ENCODE measurements at places on chromosomes 6 and 20. TPM values are rescaled to one million over a fixed set of nuclear protein-coding genes. Genes with fewer than 3 reads are reported as not detected.

GRCh38 chr20:54194724-54195438, 13.0 kb upstream of the PFDN4 start:
- H3K4me3 ChIP-seq, result no peak overlapping the region
- no peaks in the 10 kb centered on the region for H3K27me3 ChIP-seq
- DNase-seq, result no peak
- H3K4me1 ChIP-seq, result peaks cover 15% of the 10 kb centered on the region

DNA sequence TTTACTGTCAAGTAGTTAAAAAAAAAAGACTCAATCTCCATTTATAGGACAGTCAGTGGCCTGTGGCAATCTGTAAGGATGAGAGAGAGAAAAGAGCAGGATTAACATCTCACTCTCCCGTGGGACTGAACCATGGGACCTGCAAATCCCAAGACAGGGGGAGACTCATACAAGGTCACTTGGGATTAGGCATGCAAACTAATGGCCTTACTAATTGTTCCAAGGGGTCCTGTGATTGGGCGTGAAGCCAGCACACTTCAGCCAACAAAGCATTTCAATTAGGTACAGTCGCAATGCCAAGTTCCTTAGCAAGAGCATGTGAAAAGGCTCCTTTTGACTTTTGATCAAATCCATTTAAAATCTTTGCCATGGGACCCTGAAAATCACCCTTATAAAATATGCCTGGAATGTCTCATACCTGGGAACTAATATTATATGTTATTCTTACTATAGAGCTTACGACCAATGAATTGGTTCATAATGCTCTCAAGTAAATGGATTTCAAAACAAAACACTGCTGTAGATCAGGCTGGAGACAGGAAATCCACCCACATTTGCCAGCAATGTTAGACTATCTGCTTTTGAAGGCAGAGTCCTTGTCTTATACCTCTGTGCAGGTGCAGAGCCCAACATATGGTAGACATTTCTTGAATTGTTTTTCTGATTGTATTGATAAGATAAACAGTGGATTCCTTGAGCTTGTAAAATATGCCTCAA, 412.5 kb downstream of the GJA1 start:
- H3K36me3 ChIP-seq, result no peaks in the 10 kb centered on the region
- H3K27me3 ChIP-seq, result no peaks in the 10 kb centered on the region
- no peaks in the 10 kb centered on the region for H3K4me1 ChIP-seq

DNA sequence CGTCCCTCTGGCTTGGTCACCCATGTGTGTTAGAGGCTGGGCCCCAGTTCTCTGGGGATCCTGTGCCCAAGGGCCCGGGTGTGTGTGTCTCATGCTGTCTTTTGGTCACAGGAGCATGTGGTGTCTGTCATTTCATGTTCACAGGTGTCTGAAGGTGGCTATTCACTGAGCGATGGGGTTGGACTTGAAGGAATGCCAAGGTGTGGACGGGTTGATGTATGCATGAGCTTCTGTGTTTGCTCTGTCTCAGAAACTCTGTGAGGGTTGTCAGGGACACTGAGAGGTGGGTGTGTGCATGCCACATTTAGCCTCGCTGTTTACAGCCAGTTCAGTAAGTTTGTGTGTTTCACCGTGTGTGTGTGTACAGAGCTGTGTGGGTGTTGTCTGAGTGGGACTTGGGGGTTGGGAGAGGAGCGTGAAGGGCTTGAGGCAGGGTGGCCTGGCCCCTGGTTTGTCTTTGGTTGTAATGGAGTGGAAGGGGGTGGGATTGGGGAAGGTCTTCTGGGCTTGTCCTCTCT, 1.2 kb downstream of the DDR1 start:
- H3K4me1 ChIP-seq, result peaks cover 44% of the 10 kb centered on the region
- H3K27ac ChIP-seq, result peak overlapping the region; percentile 94
- no peaks in the 10 kb centered on the region for H3K27me3 ChIP-seq
- H3K4me3 ChIP-seq, result peak overlapping the region; percentile 98

DNA sequence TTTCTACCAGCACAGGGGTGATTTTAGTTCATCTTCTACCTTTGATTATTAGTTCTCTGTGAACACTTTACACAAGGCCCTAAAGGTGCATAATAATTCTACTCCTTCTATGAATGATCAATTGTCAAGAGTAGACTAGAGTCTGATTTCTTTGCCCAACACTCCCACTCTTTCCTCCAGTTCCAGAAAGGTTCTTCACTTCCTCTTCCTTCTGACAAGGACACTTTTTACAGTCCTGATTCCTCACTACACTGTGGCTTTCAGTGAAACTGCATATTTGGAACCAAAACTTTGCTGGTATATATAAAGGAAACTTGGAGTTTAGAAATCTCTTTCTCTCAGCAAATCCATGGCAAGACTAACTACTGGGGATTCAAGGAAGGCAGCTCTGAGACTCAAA, 10.6 kb upstream of the RSPO3 start:
- H3K27me3 ChIP-seq, result no peaks in the 10 kb centered on the region
- no peak overlapping the region for H3K4me3 ChIP-seq
- H3K36me3 ChIP-seq, result no peaks in the 10 kb centered on the region
- H3K4me1 ChIP-seq, result peaks cover 2% of the 10 kb centered on the region
- H3K27ac ChIP-seq, result no peak overlapping the region
- peak; percentile 23 for DNase-seq

- DNase-seq, result no peak
- H3K36me3 ChIP-seq, result no peaks in the 10 kb centered on the region
- no peak overlapping the region for H3K27ac ChIP-seq
- 0 out of 2 replicates have a peak, but pooled peaks cover 8% of the 10 kb centered on the region for H3K4me1 ChIP-seq
- no peaks in the 10 kb centered on the region for H3K27me3 ChIP-seq
These were observed 97.1 kb upstream of the FLRT3 start for GRCh38 chr20:14434384-14435136.

- H3K4me1 ChIP-seq, result no peaks in the 10 kb centered on the region
- DNase-seq, result no peak
- no peaks in the 10 kb centered on the region for H3K27me3 ChIP-seq
- H3K36me3 ChIP-seq, result no peaks in the 10 kb centered on the region
- no peak overlapping the region for H3K4me3 ChIP-seq
- H3K27ac ChIP-seq, result no peak overlapping the region
These were observed 58.8 kb upstream of the MOCS1 start for GRCh38 chr6:39992861-39993622.

DNA sequence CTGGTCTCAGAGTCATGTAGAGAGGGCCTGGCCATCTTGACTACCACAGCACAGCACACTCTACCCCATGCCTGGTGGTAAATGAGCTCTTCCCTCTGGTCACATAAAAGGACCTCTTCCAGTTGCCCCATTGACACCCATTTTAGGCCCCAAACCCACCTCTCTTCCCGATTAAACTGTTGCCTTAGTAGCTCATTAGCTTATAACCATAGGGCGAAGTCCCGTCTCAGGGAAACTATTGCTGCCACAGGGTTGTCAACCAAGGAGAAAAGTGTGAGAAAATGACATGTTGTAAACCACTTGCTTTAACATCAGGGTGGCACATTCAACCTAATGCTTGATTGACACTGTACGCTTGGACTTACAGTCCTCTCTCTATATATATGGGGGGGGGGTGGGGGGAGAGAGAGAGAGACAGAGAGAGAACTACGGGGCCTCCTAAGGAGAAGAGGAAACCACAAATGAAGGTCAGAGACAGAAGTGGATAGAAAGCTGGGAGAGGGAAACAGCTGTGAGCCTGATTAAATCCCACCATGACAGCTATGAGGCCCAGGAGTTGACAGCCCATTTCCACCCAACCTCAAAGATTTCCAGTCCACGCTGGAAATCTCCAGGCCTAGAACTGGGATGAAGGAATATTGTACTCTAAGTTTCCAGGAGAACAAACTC, 14.9 kb upstream of the BTN1A1 start:
- no peaks in the 10 kb centered on the region for H3K27me3 ChIP-seq
- DNase-seq, result no peak
- no peaks in the 10 kb centered on the region for H3K36me3 ChIP-seq
- no peak overlapping the region for H3K4me3 ChIP-seq
- H3K4me1 ChIP-seq, result no peaks in the 10 kb centered on the region

DNA sequence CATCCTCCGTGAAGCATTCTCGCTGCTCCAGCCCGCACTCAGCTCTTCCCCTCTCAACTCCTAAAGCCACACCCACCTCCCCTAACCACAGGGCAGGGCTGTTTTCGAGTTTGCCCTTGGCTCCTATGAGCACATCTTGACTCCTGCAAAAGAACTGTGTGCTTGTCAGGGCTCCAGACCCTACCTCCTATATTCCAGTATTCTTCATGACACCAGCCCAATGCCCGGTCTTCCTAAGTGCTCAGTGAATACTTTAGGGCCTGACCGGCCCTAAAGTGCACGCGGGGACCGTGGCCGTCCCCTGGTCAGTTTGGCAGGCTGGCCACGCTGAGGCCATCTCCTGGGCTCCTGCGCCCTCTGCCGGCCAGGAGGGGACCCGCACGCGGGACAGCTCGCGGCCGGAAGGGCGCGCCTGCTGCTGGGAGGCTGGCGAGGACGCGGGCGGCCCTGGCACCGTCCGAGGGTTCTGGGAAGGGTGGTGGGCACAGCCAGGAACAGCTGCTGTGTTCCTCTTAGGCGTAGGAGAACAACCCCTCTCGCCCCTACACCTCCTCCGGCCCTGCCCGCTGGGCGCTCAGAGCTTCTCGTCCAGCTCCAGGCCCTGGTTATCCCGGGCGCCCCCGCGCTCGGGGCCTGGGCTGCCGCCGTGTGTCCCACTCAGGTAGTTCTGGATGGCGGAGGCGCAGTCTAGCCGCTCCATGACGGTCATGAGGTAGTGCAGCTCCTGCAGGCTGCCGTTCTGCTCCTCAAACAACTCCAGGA, 11.0 kb downstream of the UNC5CL start:
- H3K27ac ChIP-seq, result no peak overlapping the region
- no peaks in the 10 kb centered on the region for H3K36me3 ChIP-seq
- no peaks in the 10 kb centered on the region for H3K4me1 ChIP-seq
- H3K4me3 ChIP-seq, result peak overlapping the region; percentile 47

- no peaks in the 10 kb centered on the region for H3K36me3 ChIP-seq
- H3K4me1 ChIP-seq, result no peaks in the 10 kb centered on the region
These were observed 84.9 kb upstream of the STXBP5 start for GRCh38 chr6:147119310-147119709.

DNA sequence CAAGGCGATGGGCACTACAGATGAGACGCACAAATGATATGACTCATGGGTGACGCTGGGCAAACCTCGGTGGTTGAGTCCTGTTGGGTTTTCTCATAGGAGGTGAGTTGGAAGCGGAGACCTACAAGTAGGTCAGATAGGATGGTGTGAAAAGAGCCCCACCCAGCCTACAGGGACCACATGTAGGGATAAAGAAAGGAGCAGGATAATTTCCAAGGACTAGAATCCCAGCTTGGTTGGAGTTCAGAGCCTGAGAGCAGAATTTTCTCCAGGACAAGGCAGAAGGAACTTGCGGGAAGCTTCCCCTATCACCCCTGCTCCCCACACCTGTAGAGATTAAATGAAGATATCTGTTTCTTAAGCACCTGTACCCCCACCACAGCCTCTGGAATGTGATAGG, 489.7 kb upstream of the CDH4 start:
- no peaks in the 10 kb centered on the region for H3K36me3 ChIP-seq
- H3K27me3 ChIP-seq, result peaks cover 87% of the 10 kb centered on the region
- H3K27ac ChIP-seq, result no peak overlapping the region
- no peak for DNase-seq

DNA sequence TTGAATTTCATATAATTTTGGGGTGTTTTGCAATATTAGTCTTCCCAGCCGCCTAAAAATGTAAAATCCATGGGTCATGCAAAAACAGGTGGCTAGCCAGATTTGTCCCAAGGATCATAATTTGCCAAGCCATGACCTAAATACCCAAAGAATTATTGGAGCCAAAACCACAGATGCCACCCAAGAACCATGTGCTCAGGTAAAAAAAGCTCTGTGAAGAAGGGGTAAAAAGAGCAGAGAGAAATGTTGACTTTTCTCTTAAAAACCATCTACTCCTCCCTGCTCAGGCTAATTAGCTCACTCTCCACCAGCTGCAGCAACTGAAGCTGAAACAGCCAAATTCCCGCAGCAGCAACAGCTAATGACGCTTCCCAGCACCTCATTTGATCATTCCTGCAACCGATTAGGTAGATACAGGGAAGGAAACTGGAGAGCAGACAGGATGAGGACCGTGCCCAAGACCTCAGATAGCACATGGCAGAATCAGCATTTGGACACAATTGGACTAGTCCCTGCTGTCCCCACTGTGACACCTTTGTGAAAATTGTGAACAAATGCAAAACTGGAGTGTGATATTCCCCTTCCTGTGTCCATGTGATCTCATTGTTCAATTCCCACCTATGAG, 107.9 kb upstream of the NXT1 start:
- no peaks in the 10 kb centered on the region for H3K4me1 ChIP-seq
- no peaks in the 10 kb centered on the region for H3K27me3 ChIP-seq
- no peak overlapping the region for H3K27ac ChIP-seq

DNA sequence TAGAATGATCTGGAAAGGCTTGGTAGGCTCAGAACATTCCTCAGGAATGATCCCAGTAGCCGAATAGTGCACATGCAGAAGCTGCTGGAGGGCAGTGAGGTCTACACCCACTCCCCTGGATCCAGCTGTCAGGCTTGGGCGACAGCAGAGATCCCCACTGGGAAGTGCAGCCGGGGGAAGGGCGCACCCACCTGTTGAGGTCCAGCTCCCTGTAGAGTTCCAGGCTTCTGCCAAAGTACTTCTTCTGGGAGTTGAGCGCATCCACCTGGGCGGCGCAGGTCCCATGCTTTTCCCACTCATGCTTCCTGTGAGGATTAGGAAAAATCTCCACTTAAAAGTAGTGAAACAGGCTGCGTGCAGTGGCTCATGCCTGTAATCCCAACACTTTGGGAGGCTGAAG, 17.6 kb downstream of the RNASET2 start:
- H3K4me1 ChIP-seq, result peaks cover 18% of the 10 kb centered on the region
- no peak overlapping the region for H3K27ac ChIP-seq
- H3K36me3 ChIP-seq, result no peaks in the 10 kb centered on the region
- no peak for DNase-seq
- no peak overlapping the region for H3K4me3 ChIP-seq
- no peaks in the 10 kb centered on the region for H3K27me3 ChIP-seq

The GPR6 gene
- total RNA-seq, result not detected

The BNIP5 gene
- total RNA-seq, result not detected

The SNX14 gene
- total RNA-seq, result 99.1 TPM
